ENCODE measurements at places on chromosomes 1 and 21.

GRCh38 chr1:204972426-204972825, 70.6 kb upstream of the CNTN2 start:
- DNase-seq, result no peak
- no peak overlapping the region for H3K4me3 ChIP-seq
- no peaks in the 10 kb centered on the region for H3K36me3 ChIP-seq

DNA sequence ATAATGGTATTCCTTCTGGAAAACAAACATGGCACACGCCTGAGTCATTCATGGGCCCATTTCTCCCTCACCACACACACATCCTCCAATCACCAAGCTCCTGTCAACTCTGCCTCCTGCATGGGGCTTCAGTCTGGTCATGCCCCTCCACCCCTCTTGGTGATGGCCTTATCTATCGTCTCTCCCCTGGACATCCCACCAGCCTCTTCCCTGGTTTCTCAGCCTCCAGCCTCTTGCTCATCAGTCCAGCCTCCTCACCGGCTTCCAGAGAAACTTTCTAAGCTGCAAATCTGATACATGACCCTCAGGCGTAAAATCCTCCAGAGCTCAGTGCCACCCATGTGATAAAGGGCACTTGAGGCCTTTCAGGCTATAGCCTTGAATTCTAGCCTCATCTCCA, 243.9 kb downstream of the FOXD2 start:
- H3K27me3 ChIP-seq, result peaks cover 4% of the 10 kb centered on the region
- no peak overlapping the region for H3K27ac ChIP-seq
- no peak overlapping the region for H3K4me3 ChIP-seq
- H3K4me1 ChIP-seq, result no peaks in the 10 kb centered on the region
- no peak for DNase-seq

GRCh38 chr1:110424699-110425611, 17.5 kb upstream of the LAMTOR5 start:
- H3K4me3 ChIP-seq, result no peak overlapping the region
- DNase-seq, result no peak
- no peaks in the 10 kb centered on the region for H3K4me1 ChIP-seq
- H3K27me3 ChIP-seq, result peaks cover 8% of the 10 kb centered on the region
- no peak overlapping the region for H3K27ac ChIP-seq
- H3K36me3 ChIP-seq, result no peaks in the 10 kb centered on the region

- H3K27ac ChIP-seq, result no peak overlapping the region
- DNase-seq, result no peak
- H3K4me1 ChIP-seq, result no peaks in the 10 kb centered on the region
- peaks cover 15% of the 10 kb centered on the region for H3K27me3 ChIP-seq
- no peak overlapping the region for H3K4me3 ChIP-seq
Measured at GRCh38 chr1:158002022-158002630, 8.7 kb downstream of the KIRREL1 start.

DNA sequence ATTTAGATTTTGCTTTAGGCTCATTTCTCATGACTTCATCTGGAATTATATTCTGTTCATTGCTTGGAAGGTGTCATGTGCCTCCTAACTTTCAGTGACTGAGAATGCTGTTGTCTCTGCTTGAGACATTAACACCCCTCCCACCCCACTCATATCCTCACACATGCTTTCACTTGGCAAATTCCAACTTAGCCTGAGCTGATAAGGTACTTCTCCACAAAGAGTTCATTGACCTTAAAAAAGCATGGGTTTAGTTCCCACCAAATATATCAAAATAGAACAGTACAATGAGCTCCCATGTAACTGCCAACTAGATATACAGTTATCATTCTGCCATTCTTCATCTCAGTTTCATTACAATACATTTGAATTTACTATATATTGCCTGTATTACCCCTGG, 576.5 kb upstream of the ADGRL2 start:
- no peak overlapping the region for H3K4me3 ChIP-seq
- DNase-seq, result no peak
- no peaks in the 10 kb centered on the region for H3K27me3 ChIP-seq

GRCh38 chr1:164592634-164593033, 33.6 kb downstream of the PBX1 start:
- no peak overlapping the region for H3K27ac ChIP-seq
- no peak for DNase-seq
- H3K4me1 ChIP-seq, result no peaks in the 10 kb centered on the region
- no peak overlapping the region for H3K4me3 ChIP-seq
- no peaks in the 10 kb centered on the region for H3K36me3 ChIP-seq

DNA sequence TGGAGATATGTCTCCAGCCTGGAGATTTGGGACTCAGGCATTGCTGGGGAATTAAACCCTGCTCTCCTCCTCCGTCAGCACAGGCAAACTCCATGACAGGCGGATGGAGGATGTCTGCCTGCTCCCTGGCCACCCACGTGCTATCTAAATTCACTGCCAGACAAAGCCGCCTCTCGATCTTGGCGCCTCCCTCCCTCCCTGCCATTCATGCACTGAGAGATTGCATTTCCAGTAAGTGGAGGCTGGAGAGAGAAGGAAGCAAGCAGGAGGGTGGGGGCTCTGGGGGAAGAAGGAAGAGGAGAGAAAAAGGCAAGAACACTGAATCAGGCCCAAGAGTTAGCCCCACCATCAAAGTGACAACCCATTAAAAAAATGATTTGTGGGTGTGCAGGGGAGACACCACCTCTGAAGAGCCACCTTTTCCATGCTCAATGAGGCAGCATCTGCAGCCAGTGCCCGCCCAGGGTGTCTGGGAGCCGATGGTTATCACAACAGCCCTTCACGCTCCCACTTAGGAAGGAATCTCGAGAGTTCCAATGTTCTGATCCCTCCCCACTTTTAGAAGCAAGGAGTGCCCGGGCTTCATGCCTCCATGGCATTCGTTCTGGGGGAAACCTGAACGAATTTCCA, 183.0 kb downstream of the HIVEP3 start:
- H3K4me1 ChIP-seq, result peaks cover 65% of the 10 kb centered on the region
- no peak overlapping the region for H3K27ac ChIP-seq
- H3K27me3 ChIP-seq, result no peaks in the 10 kb centered on the region

DNA sequence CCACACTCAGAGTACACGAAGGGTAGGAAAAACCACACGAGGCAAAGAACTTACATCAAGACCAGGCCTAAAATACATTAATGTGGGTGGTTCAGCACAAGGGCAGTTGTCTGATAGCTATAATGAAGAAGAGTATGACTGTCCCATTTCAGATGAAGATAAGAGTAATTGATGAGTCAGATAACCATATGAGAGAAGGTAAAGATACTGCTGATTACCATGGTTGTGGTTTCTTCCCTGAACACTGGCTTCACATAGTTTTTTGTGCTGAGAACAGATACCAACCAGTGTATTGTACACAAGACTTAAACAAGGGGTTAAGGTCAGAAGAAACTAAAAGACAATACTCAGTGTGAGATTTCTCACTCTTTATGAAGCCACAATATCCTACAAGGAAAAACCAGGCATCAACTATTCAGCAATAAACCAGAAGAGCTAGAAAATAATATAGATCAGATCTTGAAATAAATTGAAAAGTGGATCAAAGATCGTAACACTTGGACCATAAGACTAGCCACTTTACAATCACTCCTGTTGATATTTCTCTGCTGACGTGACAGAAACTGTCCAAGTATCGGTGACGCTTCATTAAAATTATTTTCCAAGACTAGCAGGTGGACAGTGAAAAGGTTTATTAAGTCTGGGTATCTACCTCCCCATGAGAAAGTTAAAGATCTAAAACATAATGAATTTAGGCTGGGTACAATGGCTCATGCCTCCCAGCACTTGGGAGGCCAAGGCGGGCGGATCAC, 28.6 kb downstream of the PUM1 start:
- H3K36me3 ChIP-seq, result peaks cover 52% of the 10 kb centered on the region
- no peak overlapping the region for H3K4me3 ChIP-seq
- no peak overlapping the region for H3K27ac ChIP-seq
- no peak for DNase-seq
- H3K27me3 ChIP-seq, result no peaks in the 10 kb centered on the region

DNA sequence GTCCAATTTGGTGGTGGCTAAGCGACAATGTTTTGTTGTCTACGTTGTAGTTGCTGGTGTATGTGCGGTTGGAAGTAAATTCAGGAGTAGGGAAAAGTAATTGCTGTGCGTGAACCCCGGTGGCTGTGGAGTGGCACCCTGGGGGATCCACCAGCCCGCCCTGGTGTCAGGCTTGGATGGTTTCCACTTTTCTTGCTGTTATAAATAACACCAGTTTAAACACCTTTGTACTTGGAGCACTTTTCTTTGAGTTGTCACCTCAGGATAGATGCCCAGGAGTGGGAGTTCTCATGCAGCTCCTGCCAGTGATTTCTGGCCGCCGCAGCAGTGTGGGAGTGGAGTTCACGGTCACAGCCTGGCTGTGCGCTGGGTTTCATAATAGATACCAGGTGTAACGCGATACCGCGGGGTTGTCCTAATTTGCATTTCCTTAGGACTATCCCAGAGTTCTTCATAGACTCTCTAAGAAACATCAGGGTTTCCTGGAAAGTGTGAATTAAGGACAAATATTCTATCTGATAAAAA, 12.8 kb upstream of the TMEM200B start:
- H3K27ac ChIP-seq, result no peak overlapping the region
- no peak for DNase-seq
- no peaks in the 10 kb centered on the region for H3K36me3 ChIP-seq
- no peak overlapping the region for H3K4me3 ChIP-seq
- no peaks in the 10 kb centered on the region for H3K4me1 ChIP-seq

- peaks cover 8% of the 10 kb centered on the region for H3K36me3 ChIP-seq
- no peaks in the 10 kb centered on the region for H3K27me3 ChIP-seq
- DNase-seq, result no peak
- H3K4me1 ChIP-seq, result peaks cover 21% of the 10 kb centered on the region
Measured at GRCh38 chr1:243452092-243452491, 196.3 kb downstream of the SDCCAG8 start.

- peaks cover 60% of the 10 kb centered on the region for H3K36me3 ChIP-seq
- DNase-seq, result no peak
- peaks cover 54% of the 10 kb centered on the region for H3K4me1 ChIP-seq
Measured at GRCh38 chr1:235124665-235125064, 4.0 kb downstream of the TOMM20 start.

DNA sequence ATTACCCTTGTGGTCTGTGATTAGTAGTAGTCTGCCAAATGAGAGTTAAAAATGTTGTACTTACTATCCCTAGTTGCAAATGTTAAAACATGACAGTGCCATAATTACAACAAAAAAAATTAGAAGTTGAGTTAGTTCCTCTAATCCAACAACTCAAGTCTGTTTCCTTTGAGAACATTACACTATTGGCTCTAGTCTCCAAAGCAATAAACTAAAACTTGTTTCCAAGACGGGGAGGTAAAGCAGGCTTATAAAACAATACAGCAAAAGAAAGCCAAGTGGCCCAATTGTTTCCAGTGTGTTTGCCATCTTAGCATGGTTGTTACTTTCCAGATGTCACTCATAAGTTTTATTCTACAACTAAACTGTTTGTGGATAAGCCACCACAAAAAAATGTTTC, 11.6 kb downstream of the KYAT3 start:
- DNase-seq, result no peak
- no peak overlapping the region for H3K4me3 ChIP-seq
- H3K36me3 ChIP-seq, result peaks cover 51% of the 10 kb centered on the region
- no peaks in the 10 kb centered on the region for H3K27me3 ChIP-seq
- H3K4me1 ChIP-seq, result peaks cover 52% of the 10 kb centered on the region

GRCh38 chr1:232943679-232944252, 6.6 kb upstream of the NTPCR start:
- H3K4me1 ChIP-seq, result peaks cover 13% of the 10 kb centered on the region
- no peak for DNase-seq
- no peak overlapping the region for H3K27ac ChIP-seq
- no peaks in the 10 kb centered on the region for H3K36me3 ChIP-seq

DNA sequence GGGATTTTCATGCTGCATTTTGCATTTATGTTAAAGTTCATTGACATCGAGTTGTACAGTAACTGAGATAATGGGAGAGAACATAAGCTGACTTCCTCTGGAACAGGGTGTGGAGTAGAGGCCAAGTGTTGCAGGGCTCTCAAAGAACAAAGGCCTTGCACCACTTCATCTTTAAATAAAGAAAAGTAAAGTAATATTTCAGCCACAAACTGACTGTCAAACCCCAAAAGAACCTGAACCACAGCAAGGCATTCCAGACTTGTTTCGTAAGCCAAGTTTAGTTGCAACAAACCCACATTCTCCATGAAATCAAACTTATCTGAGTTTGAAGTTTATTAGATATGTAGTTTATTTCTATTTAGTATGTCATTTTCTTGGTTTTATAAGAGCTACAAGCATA, 19.1 kb upstream of the HMGCS2 start:
- H3K4me1 ChIP-seq, result no peaks in the 10 kb centered on the region
- no peak overlapping the region for H3K27ac ChIP-seq
- H3K27me3 ChIP-seq, result peaks cover 22% of the 10 kb centered on the region
- no peak overlapping the region for H3K4me3 ChIP-seq

- peaks cover 11% of the 10 kb centered on the region for H3K4me1 ChIP-seq
- no peaks in the 10 kb centered on the region for H3K27me3 ChIP-seq
- H3K4me3 ChIP-seq, result no peak overlapping the region
- H3K27ac ChIP-seq, result no peak overlapping the region
Measured at GRCh38 chr1:44679468-44679867, 5.0 kb downstream of the ARMH1 start.

DNA sequence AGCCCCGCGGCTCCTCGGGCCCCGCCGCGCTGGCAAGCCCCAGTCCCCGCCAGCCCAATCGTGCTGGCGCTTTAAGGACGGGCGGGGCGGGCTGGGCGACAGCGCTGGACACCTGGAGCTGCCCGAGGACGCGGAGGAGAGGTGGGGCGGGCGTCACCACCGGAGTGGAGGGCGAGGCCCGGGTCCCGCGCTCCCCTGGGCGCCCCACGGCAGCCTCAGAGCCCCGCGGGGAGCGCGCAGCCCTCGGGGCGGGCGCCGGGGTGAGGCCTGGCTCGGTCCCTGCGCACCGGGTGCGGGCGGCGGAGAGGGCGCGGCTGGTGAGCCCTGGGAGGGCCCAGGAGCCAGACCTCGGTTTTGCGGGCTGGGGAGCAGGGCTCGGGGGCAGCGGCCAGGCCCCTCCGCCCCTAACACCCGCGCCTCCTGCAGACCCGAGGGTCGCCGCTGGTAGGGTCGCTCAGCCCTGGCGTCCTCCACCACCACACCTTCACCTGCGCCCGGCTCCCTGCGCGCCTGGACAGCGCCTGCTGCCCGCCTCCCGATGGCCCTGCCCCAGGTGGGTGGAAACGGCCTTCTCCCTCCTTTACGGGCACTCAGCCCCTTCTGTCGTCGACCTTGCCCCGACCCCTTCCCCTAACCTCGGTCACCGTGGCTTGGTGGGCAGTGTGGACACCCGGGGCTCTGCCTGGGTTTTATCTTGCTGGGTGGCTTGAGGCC, at the start of gene TMEM61:
Gene TMEM61, plus strand, starts transcription at position 101 of the 714 bp plus-strand sequence. Its CDS starts 438 bp downstream, at position 539.
- H3K4me3 ChIP-seq, result no peak within 1 kb of the TSS
- H3K4me1 ChIP-seq, result no peaks in the 10 kb centered on the region
- no peak within 1 kb of the TSS for H3K27ac ChIP-seq
- H3K36me3 ChIP-seq, result no peaks in the 10 kb centered on the region
- DNase-seq, result no peak
- peaks cover 25% of the 10 kb centered on the region for H3K27me3 ChIP-seq

GRCh38 chr1:215488850-215489249, 78.3 kb upstream of the KCTD3 start:
- no peak overlapping the region for H3K4me3 ChIP-seq
- H3K27me3 ChIP-seq, result no peaks in the 10 kb centered on the region
- no peaks in the 10 kb centered on the region for H3K36me3 ChIP-seq
- DNase-seq, result no peak
- H3K4me1 ChIP-seq, result no peaks in the 10 kb centered on the region
- no peak overlapping the region for H3K27ac ChIP-seq
